ENCODE measurements at places on chromosomes 1 and 21. TPM values are rescaled to one million over a fixed set of nuclear protein-coding genes. Genes with fewer than 3 reads are reported as not detected.

Gene GUCA2B
- 0.19 TPM for total RNA-seq

Gene IL19
- total RNA-seq = not detected

Gene CD164L2
- not detected for total RNA-seq

Gene MYOG
- not detected for total RNA-seq

Gene MIXL1
- 0.24 TPM for total RNA-seq

Gene KRTAP6-1
- total RNA-seq = not detected

Gene CD5L
- not detected for total RNA-seq

Gene PLXNA2
- 0.87 TPM for total RNA-seq

Gene PRRX1
- total RNA-seq = not detected

Gene MTFR1L
- 21.7 TPM for total RNA-seq

Gene GBP4
- total RNA-seq = 0.02 TPM

Gene MAGI3
- total RNA-seq = 4.0 TPM

Gene RBM11
- total RNA-seq = not detected

Gene CNKSR1
- total RNA-seq = 0.45 TPM

Data from A549 treated with CpdA at 1 μM for 4 hours (cell line).